Ovary (tissue), 10 donors: ENCODE measurements at places on chromosomes 12 and 14.

- DNase-seq, result no peak
These were observed 39.3 kb downstream of the ANO2 start for GRCh38 chr12:5905757-5906156.

DNA sequence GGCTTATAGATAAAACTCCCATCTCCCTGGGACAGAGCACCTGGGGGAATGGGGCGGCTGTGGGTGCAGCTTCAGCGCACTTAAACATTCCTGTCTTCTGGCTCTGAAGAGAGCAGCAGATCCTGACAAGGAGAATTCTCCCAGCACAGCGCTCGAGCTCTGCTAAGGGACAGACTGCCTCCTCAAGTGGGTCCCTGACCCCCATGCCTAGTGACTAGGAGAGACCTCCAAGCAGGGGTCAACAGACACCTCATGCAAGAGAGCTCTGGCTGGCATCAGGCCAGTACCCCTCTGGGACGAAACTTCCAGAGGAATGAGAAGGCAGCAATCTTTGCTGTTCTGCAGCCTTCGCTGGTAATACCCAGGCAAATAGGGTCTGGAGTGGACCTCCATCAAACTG lies 28.1 kb upstream of the CD163L1 start:
- no peak for DNase-seq

DNA sequence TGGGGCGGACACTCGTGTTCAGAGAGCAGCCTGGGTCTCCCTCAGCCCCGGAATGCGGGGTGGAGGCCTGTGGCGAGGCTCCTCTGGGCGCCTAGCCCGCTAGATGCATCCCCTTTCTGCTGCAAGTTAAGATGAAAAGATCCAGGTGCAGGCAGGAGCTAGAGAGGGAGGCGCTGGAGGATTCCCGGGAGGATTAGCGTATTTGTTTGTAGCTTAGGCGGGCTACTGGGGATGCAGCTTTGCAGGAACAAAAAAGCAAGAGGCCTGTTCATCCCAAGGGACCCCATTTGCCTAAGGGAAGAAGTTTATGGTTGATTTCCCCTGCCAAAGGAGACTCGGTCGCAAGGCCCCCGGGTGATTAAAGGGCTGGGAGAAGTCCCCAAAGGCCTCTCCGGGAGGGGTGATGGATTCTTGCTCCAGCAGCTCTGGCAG lies 824 bp downstream of the CCDC177 start:
- DNase-seq, result no peak

DNA sequence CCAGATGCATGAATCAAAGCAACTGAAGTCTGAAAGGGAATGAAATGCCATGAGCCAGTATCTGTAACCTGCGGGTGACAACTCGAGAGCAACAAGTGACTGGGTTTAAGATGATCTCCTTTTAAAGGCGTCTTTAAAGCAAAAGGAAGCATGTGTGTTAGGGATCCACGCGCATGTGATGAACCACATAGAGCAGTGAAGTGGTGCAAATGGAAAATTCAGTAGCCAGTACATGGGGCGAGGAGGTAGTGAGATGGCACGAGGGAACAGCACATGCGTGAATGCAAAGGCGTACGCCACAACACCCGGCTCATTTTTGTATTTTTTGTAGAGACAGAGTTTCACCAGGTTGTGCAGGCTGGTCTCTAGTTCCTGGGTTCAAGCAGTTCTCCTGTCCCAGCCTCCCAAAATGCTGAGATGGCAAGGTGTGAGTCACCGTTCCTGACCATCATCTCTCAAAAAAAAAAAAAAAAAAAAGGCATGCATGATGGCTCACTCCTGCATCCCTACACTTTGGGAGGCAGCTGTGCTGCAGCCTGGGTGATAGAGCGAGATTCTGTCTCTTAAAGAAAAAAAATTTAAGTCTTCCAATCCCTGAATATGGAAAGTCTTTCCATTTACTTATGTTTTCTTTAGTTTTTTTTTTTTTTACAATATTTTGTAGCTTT lies 24.6 kb upstream of the BCL7A start:
- no peak for DNase-seq

GRCh38 chr14:28102814-28103213 lies 663.8 kb upstream of the FOXG1 start:
- no peak for DNase-seq

DNA sequence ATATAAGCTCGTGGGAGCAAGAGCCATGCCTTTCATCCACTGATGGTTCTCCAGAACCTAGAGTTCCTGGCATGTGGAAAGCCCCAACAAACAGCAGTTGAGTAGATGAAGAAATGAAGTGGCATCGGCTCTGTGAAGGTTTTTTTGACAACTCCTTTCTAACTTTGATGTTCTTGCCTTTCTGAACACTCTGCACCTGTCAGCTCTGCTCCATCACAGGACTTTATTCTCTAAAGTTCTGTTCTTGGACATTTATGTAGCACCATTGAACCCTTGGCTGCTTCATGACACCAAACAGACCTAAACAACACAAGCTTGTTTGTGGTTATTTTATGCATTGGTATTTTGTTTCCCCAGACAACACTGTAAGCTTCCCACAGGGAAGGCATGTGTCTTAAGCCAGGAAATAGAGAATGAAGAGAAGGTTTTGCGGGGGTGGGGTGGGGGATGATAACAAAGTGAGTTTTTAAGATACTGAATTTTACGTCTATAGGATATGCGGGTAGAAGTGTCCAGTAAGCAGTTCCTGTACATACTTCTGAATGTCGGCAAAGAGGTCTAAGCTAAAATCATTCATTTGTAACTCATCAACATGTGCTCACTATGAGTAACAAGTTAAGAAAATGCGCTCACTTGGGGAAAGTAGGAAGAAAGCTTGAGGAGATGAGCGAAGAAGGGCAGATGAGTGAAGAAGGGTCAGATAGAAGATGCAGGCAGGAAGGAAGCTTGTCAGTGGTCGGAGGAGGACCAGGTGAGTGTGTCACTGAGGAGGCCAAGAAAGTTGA lies 146.0 kb upstream of the PLEKHG7 start:
- no peak for DNase-seq
